ENCODE measurements at places on chromosomes 3 and 15. TPM values are rescaled to one million over a fixed set of nuclear protein-coding genes. Genes with fewer than 3 reads are reported as not detected.

Gene CYP8B1
- not detected for total RNA-seq

Gene XCR1
- not detected for total RNA-seq

Gene ANKUB1
- not detected for total RNA-seq

Gene RASGRF1
- 0.38 TPM for total RNA-seq

Gene LRRC31
- not detected for total RNA-seq

Gene MYH15
- under 0.01 TPM for total RNA-seq

Gene IL17RE
- total RNA-seq: 4.6 TPM

Gene AGBL1
- total RNA-seq: not detected

Gene PXYLP1
- total RNA-seq: 5.4 TPM

Gene CLDN18
- total RNA-seq: not detected

Gene RFX7
- total RNA-seq: 7.5 TPM

Gene CD80
- total RNA-seq: not detected

Gene TMEM115
- 61.4 TPM for total RNA-seq

Gene MEF2A
- total RNA-seq: 18.6 TPM

Gene CIAO2A
- 46.8 TPM for total RNA-seq

Gene IL16
- not detected for total RNA-seq

Gene SERPINI1
- 0.89 TPM for total RNA-seq

Gene GOLGA8T
- total RNA-seq: not detected

Gene SPINK8
- not detected for total RNA-seq

Gene NAALADL2
- 0.33 TPM for total RNA-seq

Gene SKOR1
- total RNA-seq: 0.25 TPM

Gene DCBLD2
- 566 TPM for total RNA-seq

Gene LRTM1
- total RNA-seq: not detected

Gene CACNA1D
- 0.49 TPM for total RNA-seq

Gene KBTBD13
- not detected for total RNA-seq

Gene MB21D2
- 14.1 TPM for total RNA-seq

Gene SFMBT1
- total RNA-seq: 7.9 TPM

Gene SAMMSON
- total RNA-seq: not detected
